ENCODE measurements at places on chromosomes 2 and 18.
A peak's percentile ranks its signal among the peaks of the same experiment; 100 is the strongest.

DNA sequence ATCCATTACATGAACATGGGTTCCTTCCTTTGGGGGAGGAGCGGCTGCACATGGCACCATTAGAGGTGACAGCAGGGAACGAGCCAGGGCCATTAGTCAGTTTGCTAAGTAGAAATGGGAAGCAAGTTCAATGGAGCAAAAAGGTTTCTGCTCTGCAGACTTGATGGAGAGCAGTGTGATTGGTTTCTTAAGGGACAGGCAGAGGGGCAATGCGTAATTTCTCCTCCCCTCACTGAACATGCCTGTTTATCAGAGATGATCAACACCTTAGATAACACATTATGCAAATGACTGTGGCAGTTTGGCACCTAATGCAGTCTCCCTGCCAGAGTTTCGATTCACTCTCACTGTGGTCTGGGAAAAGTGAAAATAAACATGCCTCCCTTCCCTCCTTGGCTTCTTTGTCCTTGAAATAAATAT, 414.5 kb downstream of the STK39 start:
- H3K4me3 ChIP-seq: no peak overlapping the region
- DNase-seq: no peak
- no peaks in the 10 kb centered on the region for H3K4me1 ChIP-seq
- H3K27ac ChIP-seq: no peak overlapping the region
- no peaks in the 10 kb centered on the region for H3K36me3 ChIP-seq
- no peaks in the 10 kb centered on the region for H3K27me3 ChIP-seq

DNA sequence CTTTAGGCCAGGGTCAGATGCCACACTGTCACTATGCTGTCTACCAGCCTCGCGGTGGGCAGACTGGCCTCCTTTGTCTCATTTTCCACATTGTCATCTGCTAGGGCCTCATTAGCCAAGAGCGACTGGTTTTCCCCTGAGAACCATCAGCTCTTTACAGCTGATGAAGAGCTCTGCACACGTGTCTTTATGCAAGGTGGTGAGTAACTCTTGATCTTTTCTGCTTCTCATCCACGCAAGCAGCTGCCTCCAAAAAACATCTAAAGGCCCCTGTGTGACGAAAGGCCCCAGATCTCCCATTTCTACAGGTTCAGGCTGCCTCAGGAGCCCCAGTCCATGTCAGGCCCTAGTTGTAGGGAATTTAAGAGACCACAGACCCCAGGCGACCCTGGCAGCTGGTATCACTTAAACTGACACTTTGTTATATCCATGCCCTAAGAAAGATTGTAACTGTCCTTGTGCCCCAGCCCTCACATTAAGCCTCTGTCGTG, 52.9 kb downstream of the DPYSL5 start:
- no peak for DNase-seq
- H3K27ac ChIP-seq: no peak overlapping the region
- H3K36me3 ChIP-seq: no peaks in the 10 kb centered on the region
- H3K4me3 ChIP-seq: no peak overlapping the region
- H3K4me1 ChIP-seq: peaks cover 16% of the 10 kb centered on the region
- no peaks in the 10 kb centered on the region for H3K27me3 ChIP-seq

- H3K4me1 ChIP-seq: no peaks in the 10 kb centered on the region
- no peaks in the 10 kb centered on the region for H3K36me3 ChIP-seq
- H3K27ac ChIP-seq: no peak overlapping the region
- no peak for DNase-seq
Measured at GRCh38 chr18:23927821-23928746, 86.5 kb upstream of the TTC39C start.

DNA sequence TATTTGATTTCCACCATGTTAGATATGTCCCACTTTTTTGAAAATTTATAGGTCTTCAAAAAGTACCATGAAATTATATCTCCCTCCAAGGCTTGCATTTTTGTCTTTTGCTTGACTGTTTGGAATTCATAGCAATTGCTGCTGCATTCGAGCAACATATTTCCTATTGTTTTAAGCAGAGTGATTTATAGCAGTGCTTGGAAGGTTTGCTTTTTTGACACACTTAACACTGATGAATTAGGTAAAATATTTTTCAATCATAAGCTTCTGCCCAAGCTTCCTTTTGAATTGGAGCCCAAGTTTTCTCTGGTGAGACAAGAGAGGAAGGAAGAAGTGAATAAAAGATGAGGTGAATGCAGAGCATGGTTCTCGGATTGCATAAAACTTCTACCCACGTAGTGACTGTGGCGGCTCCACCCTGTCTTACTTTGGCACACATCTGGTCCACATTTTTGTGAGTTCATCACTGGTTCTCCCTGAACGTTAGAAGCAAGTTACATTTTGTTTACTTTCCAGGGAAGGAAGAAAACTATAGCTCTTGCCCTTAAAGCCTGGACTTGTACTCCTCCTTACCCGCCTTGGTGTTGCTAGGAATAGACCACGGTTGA, 667.0 kb downstream of the TSN start:
- H3K4me3 ChIP-seq: no peak overlapping the region
- DNase-seq: no peak
- no peaks in the 10 kb centered on the region for H3K36me3 ChIP-seq
- no peak overlapping the region for H3K27ac ChIP-seq

DNA sequence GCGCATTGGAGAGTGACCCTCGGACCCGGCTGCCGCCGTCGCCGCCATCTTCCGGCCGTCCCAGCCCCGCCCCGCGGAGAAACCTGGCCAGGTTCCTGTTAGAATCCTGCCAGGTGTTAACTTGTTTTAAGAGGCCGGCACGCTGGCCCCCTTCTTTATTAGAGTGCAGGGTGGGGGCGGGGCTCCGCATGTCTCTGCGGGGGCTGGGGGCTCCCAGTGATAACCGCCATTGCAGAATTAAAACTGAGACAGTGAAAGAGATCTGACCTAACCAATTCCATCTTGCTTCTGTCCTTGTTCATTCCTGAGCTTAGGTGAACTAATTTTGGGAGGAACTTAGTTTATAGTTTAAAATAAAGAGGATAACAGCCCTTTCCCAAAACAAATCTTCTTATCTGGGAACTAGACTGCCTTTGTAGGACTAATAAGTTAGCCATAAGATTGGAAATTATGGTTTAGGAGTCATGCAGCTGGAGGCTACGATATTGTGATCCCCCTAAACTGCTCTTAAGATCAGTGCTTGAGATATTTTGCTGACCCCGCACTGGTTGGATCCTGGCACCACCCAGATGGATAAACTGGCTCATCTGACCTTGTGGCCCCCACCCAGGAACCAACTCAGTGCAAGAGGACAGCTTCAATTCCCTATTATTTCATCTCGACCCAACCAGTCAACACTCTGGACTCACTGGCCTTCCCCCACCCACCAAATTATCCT, 543 bp upstream of the STARD7 start:
- peaks cover 4% of the 10 kb centered on the region for H3K4me1 ChIP-seq
- no peaks in the 10 kb centered on the region for H3K27me3 ChIP-seq
- peak overlapping the region; percentile 72 for H3K4me3 ChIP-seq
- peak overlapping the region; percentile 45 for H3K27ac ChIP-seq
- no peaks in the 10 kb centered on the region for H3K36me3 ChIP-seq
- no peak for DNase-seq

GRCh38 chr18:11851806-11852337, 659 bp downstream of the CHMP1B start:
- peaks cover 4% of the 10 kb centered on the region for H3K4me1 ChIP-seq
- peak overlapping the region; percentile 91 for H3K4me3 ChIP-seq
- H3K27me3 ChIP-seq: no peaks in the 10 kb centered on the region
- peak overlapping the region; percentile 88 for H3K27ac ChIP-seq
- DNase-seq: peak; percentile 53
- H3K36me3 ChIP-seq: no peaks in the 10 kb centered on the region

GRCh38 chr2:86414996-86415395, 26.2 kb upstream of the KDM3A start:
- DNase-seq: no peak
- no peak overlapping the region for H3K27ac ChIP-seq
- no peaks in the 10 kb centered on the region for H3K4me1 ChIP-seq
- H3K36me3 ChIP-seq: no peaks in the 10 kb centered on the region

- H3K36me3 ChIP-seq: no peaks in the 10 kb centered on the region
- H3K4me1 ChIP-seq: peaks cover 3% of the 10 kb centered on the region
- peak overlapping the region; percentile 94 for H3K4me3 ChIP-seq
- no peak for DNase-seq
Measured at GRCh38 chr2:238202326-238203093, 985 bp downstream of the ILKAP start.

GRCh38 chr18:62621546-62621945, 93.8 kb upstream of the PHLPP1 start:
- no peaks in the 10 kb centered on the region for H3K27me3 ChIP-seq
- H3K27ac ChIP-seq: no peak overlapping the region
- no peak overlapping the region for H3K4me3 ChIP-seq
- H3K36me3 ChIP-seq: no peaks in the 10 kb centered on the region
- no peak for DNase-seq
- no peaks in the 10 kb centered on the region for H3K4me1 ChIP-seq

DNA sequence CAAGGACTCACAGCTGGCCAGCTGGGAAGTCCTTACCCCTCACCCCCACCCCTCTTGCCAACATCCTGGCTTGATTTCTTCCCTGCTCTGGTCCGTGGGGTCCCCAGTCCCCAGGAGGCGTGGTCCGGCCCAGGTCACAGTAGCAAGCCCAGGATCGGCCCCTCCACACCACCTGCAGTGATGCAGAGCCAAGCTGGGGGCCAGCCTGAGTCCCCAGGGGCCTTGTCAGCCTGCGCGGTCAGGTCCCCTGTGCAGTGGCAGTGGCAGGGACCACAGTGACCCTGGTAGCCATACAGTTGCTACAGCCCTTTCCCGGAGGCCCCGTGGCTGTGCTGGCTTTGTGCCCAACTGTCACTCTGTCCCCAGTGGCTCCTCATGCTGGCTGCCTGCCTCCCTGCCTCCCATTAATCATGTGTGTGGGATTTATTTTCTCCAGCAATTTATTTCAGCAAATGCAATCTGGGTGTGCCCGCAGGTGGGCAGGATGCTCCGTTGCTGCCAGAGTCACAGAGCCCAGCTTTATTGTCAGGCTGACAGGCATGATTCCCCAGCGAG, 8.8 kb upstream of the PRSS56 start:
- H3K27me3 ChIP-seq: peaks cover 5% of the 10 kb centered on the region
- no peak for DNase-seq
- H3K36me3 ChIP-seq: no peaks in the 10 kb centered on the region
- no peak overlapping the region for H3K27ac ChIP-seq

DNA sequence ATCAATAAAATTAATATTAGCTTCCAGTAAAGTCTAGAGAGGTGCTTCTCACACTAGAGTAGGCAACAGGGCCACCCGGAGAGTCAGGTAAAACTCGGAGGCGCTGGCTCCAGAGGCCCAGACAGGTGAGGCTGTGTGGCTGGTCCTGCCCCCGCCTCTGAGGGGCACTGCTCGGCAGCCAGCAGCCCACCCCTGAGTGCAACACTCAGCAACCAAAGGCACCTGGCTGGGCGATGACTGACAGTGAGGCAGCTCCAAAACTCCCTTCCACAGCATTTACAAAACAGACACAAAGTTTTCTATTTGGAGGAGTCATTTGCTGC, 138.8 kb upstream of the ID2 start:
- no peak overlapping the region for H3K27ac ChIP-seq
- H3K36me3 ChIP-seq: no peaks in the 10 kb centered on the region
- H3K4me1 ChIP-seq: no peaks in the 10 kb centered on the region
- H3K4me3 ChIP-seq: no peak overlapping the region
- no peak for DNase-seq
- H3K27me3 ChIP-seq: no peaks in the 10 kb centered on the region

DNA sequence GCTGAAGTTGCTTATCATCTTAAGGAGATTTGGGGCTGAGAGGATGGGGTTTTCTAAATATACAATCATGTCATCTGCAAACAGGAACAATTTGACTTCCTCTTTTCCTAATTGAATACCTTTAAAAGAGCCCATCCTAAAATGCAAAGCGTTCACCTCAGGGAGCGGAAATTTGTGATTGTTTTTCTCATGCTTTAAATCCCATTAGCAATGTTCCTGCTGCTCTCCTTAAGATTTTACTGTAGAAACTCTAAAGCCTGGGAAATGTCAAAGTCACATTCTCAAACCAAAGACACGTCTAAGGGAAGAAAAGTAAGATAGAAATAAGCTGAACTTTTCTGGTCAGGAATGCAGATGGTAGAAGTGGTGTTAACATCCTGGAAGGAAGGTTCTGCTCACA, 285.8 kb upstream of the MAP2 start:
- no peaks in the 10 kb centered on the region for H3K27me3 ChIP-seq
- no peak overlapping the region for H3K27ac ChIP-seq
- DNase-seq: no peak
- no peaks in the 10 kb centered on the region for H3K4me1 ChIP-seq
- no peaks in the 10 kb centered on the region for H3K36me3 ChIP-seq

DNA sequence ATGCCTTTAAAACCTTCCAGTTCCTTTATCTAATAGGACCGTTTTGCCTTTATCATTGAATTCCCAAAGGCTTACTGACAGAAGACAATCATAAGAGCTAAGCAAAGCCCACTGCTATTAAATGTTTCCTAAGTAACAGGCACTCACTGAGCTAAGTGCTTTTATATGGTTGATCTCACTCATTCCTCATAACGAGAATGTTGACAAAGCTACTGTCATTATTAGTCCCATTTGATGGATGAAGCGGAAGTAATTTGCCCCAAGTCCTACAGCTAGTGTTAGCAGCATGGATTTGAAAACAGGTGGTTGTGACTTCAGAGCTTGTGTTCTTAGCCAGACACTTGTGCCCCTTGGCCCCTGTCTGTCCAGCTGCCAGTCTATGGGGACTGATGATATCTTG, 134.8 kb upstream of the SERPINE2 start:
- no peaks in the 10 kb centered on the region for H3K27me3 ChIP-seq
- no peak overlapping the region for H3K4me3 ChIP-seq

- no peak overlapping the region for H3K4me3 ChIP-seq
- no peak for DNase-seq
- H3K27me3 ChIP-seq: no peaks in the 10 kb centered on the region
Measured at GRCh38 chr2:110173523-110173922, 31.3 kb downstream of the NPHP1 start.

GRCh38 chr2:109475531-109476210, 138.1 kb downstream of the SEPTIN10 start:
- no peak overlapping the region for H3K27ac ChIP-seq
- no peaks in the 10 kb centered on the region for H3K36me3 ChIP-seq
- no peaks in the 10 kb centered on the region for H3K27me3 ChIP-seq
- no peak for DNase-seq
- H3K4me1 ChIP-seq: no peaks in the 10 kb centered on the region

- H3K4me1 ChIP-seq: peaks cover 7% of the 10 kb centered on the region
- H3K27me3 ChIP-seq: no peaks in the 10 kb centered on the region
- H3K36me3 ChIP-seq: no peaks in the 10 kb centered on the region
- no peak overlapping the region for H3K27ac ChIP-seq
Measured at GRCh38 chr2:221716426-221717303, 144.6 kb upstream of the EPHA4 start.

- H3K27ac ChIP-seq: no peak overlapping the region
- no peaks in the 10 kb centered on the region for H3K4me1 ChIP-seq
- DNase-seq: peak; percentile 92
Measured at GRCh38 chr2:197786010-197786877, 1.1 kb upstream of the BOLL start.

GRCh38 chr2:233489666-233490065, 76.9 kb downstream of the USP40 start:
- no peaks in the 10 kb centered on the region for H3K36me3 ChIP-seq
- H3K27me3 ChIP-seq: no peaks in the 10 kb centered on the region
- DNase-seq: no peak
- no peak overlapping the region for H3K4me3 ChIP-seq
